ENCODE measurements at places on chromosomes 16 and 17. TPM values are rescaled to one million over a fixed set of nuclear protein-coding genes. Genes with fewer than 3 reads are reported as not detected.

GRCh38 chr17:43976963-43977837 lies 23.5 kb upstream of the PYY start:
- no peak for DNase-seq

DNA sequence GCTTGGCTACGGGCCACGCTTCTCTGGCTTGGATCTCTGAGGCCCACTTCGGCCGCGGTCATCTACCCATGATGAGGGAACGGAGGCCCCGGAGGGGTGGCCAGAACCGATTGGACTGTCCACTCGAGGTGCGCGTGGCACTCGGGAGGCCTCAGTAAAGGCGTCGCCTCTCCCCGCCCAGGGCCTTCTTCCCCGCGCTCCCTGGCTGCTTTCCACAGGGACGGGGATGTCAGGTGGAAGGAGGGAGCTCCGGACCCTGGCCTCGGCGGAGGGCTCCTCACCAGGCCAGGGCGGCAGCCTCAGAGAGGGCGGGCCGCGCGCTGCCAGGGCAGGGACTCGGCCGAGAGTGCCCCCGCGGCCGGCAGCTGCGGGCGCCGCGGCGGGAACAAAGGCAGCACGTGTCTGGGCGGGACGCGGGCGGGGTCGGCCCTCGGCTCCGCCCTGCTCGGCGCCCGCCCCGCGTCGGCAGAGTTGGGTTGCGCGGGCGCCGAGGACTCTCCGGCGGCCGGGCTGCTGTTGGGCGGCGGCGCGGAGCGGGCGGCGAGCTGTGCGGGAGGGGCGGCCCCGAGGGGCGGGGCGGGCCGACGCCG lies 587 bp upstream of the CDK5R1 start:
- peak; percentile 65 for DNase-seq

DNA sequence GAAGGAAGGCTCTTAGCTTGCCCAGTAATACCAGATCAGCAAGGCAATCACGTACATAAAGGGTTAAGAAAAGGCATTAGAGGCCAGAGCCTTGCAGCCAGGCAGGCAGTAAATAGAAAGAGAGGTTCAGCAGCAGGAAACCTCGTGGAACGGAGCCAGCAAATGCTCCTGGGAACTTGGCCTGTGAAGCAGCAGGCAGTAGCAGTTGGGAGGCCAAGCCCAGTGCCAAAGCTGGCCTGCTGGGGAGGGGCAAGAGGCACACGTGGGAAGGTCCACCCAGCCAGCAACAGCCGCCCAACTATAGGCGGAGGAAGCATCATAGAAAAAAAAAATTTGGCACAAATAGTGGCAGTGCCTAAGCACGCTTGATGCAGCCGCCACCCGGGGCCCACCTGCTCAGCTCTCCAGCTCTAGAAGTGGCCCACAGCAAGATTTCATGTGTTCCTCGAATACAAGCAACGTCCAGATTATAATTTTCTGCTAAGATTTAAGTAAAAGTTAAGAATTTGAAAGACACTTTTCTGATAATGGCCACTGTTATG lies 2339.5 kb downstream of the TP53TG3F start:
- DNase-seq: no peak

DNA sequence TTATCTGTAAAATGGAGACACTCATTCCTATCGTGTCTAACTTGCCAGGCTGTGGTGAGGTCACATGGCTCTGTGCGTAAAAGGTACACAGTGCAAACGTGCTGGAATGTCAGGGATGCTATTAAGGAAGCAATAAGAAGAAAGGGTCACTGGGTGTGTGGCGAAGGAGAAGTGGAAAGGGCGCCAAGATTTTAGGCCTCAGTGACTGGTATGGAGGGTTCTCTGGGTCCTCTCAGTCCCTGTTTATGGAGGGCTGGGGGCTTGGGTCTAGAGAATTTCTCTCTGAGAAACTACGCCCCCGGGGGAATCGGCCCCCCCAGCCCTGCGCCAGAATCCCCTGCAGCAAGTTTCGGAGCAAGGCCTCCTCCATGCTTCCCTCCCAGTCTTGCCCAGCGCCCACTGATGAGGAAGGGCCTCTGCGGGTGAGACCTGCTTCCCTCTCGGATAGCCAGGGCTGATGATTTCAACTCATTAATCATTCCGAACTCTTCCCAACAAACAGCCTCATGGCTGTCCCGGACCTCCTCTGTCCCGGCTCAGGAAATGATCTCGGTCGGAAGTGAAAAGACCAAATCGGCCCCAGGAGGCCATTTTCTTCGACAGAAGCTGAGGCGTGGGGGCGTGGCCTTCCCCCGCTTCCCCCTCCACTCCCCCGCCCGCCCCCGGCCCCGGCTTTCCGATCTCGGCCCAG lies 1.2 kb upstream of the HEXIM1 start:
- no peak for DNase-seq

DNA sequence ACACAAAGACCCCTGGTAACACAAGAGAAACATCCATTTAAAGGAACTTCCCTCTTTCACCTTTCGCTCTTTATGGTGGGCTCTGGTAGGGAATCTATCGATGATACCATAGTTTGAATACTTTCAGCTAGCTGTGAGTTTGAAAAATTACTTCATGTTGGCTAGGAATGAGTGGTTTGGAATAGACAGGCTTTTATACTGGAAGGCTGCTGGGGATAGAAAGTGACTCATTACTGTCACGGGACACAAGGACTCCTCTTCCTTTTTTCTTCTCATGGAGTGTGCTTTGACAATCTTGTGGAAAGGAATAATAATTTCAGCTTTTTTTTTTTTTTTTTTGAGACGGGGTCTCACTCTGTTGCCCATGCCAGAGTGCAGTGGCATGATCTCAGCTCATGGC lies 76.9 kb downstream of the CYB561 start:
- no peak for DNase-seq

- DNase-seq: no peak
Observed at GRCh38 chr17:80860101-80860671, 131.5 kb upstream of the CHMP6 start.

GRCh38 chr17:238964-239259 lies 57.5 kb upstream of the DOC2B start:
- no peak for DNase-seq

- no peak for DNase-seq
Observed at GRCh38 chr16:27595993-27596392, 46.0 kb downstream of the KATNIP start.

DNA sequence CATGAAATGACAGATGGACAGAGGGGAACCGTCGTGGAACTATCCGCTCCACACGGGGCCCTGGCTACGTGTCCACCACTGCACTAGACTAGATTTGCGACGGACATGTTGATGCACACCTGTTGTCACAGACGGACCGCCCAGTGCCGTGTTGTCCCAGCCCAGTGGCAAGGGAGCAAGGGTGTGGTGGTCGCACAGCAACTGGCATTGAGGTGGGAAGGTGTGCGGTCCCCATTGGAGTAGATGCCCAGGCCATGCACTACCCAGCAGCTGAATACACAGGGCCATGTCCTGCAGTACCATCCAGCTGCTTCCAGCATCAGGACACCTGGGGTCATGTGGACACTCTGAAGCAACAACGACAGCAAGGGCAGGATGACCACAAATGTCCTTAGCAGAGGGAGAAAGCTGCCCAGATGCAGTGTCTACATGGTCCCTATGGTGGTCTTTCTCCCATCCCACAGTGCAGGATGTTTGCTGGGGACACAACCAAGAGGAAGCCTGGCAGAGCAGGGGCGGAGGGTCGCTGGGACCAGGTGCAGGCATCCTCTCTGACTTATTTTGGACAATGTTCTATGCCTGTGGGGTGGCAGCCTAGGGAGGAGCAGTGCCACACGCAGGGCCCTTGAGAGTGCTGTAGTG lies 8.8 kb downstream of the FOXF1 start:
- no peak for DNase-seq

DNA sequence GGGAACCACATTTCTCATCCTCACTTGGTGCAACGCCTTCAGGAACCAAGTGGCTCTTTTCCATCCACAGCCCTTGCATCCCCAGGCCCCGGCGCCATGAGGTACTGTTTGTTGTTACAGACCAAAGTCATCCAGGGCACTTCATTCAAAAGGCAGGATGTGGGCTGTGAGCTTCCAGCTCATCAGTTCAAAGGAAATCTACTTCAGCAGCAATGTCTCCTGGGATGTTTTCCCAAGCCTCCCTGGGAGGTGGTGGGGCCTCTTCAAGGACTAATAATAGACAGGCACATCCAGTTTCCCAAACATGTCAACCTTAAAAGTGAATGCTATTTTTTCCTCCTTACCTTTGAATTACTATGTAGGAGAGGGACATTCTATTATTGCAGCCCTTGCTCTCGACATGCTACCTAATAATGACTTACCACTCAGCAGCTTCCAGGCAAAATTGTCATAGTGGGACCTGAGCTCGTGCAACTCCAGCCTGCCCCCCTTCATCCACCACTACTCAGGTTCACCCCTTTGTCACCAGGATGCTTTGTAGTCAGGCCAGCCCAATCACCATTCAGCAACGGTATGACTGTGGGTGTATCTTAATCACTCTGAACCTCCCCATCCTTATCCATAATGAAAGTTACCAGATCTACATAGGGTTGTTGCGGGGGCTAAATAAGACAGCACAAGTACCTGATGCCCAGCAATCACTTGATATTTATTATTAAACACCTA lies 1.7 kb upstream of the PRKCB start:
- DNase-seq: no peak

DNA sequence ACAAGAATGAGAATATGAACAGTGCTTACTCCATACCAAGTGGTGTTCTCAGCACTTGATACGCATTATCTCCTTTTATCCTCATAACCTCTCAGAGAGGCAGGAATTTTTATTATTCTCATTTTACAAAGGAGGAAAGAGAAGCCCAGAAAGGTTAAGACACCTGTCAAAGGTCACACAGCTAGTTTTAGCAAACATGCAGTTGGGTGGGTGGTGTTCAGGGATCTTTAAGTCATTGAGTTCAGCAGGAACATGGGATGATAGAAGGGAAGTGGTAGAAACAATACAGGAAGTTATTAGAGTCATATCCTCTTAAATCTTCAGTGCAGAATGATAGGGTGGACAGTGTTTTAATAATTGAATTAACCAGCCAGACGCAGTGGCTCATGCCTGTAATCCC lies 95.4 kb downstream of the IRX3 start:
- DNase-seq: no peak

DNA sequence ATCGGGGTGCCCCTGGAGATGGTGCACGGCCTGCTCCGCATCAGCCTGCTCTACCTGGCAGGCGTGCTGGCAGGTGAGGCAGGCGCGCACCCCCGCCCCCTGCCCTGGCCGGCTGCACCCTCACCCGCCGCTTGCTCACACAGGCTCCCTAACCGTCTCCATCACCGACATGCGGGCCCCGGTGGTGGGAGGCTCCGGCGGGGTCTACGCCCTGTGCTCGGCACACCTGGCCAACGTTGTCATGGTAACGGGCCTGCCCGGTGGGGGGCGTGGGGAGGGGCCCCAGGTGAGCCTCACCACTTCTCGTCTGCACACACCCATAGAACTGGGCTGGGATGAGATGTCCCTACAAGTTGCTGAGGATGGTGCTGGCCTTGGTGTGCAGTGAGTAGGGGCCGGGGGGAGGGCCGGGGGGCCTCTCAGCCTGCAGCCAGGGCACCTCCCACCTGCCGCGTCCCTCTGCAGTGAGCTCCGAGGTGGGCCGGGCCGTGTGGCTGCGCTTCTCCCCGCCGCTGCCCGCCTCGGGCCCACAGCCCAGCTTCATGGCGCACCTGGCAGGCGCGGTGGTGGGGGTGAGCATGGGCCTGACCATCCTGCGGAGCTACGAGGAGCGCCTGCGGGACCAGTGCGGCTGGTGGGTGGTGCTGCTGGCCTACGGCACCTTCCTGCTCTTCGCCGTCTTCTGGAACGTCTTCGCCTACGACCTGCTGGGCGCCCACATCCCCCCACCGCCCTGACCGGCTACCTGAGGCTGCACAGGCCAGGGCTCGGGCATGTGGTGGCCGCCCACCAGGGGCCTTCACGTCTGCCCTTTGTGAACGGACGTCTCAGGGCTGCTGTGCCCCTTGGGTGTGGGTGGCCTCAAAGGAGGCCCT lies 2.1 kb downstream of the RHBDL1 start:
- DNase-seq: no peak

DNA sequence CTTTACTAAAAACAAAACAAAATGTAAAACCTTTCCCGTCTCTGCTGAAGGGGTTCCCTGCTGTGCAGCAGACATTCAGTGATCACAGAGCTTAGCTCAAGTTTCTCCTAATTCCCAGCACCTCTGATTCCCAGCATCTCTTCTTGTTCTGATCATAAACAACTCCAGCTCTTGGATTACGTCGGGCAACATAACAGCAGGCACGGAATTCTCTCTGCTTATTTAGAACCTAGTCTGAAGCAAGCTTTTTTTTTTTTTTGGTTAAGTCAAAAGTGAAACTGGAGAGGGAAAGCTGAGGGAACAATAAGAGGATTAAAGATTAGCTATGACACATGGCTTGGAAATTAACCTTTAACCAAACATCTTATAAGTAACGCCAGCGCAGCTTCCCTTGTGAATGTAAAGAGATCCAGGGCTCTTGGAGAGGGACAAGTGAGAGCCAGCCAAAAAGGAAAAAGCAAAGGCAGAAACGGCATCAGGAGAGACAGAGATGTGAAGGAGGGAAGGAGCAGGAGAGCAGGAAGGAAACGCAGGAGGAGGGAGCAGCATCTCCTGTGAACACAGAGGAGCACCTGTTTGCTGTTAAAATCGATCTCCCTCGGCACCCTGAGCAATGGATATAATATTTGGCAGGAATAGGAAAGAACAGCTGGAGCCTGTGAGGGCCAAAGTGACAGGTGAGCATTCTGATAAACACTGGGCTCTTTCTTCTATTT lies at the start of gene BCO1:
BCO1 (plus strand) TSS at position 394 of the 716 bp plus-strand sequence; CDS start at position 614, 220 bp downstream.
- peak; percentile 60 for DNase-seq

DNA sequence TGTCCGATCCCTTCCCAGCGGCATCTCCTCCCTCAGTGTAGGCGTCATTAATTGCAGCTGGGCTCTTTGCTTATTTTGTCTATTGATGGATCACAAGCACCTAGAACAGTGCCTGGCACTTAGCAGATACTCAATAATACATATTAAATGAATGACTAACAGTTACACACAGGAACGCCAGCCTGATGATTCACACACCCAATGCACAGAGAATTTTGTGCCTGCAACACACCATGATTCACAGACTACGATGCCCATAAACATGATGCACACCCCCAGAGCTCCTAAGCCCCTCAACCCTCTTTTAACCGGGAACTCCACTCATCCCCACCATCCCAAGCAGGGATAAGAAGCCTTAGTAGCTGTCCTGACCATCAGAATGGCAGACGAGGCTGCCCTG lies 66.6 kb upstream of the TMEM97 start:
- DNase-seq: no peak

GRCh38 chr17:80297996-80298560 lies 37.4 kb downstream of the RNF213 start:
- DNase-seq: no peak

GRCh38 chr16:6643080-6643686 lies 689.5 kb upstream of the RBFOX1 start:
- DNase-seq: peak; percentile 34

DNA sequence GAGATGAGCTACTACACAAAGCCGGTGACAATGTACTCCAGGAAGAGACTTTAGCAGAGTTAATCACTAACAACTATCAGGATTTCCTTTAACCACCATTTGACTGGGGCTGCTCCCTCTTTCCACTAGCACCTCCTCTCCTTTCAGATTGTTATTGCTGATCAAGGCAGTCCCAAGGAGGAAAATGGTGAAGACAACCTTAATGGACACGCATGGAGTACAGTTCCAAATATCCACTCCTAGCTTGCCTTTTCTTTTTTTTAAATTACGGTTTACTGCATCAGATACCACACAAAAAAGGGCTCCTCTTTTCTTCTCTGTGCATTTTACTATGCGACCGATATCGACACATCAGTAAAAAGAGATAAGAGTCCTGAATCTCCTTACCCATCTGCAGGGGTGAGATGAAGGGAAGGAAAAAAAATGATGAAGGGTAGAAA lies 30.9 kb downstream of the FAM222B start:
- DNase-seq: no peak

The EMP2 gene
- polyA plus RNA-seq: 24.7 TPM

The CLEC10A gene
- polyA plus RNA-seq: 1.4 TPM

The C17orf50 gene
- not detected for polyA plus RNA-seq

The CD300C gene
- 0.30 TPM for polyA plus RNA-seq

The TBC1D26 gene
- 0.92 TPM for polyA plus RNA-seq

The TLCD3B gene
- 1.1 TPM for polyA plus RNA-seq
